ENCODE measurements at places on chromosomes 3 and 15. TPM values are rescaled to one million over a fixed set of nuclear protein-coding genes. Genes with fewer than 3 reads are reported as not detected.

CADPS gene
- total RNA-seq, result not detected

BCL2A1 gene
- total RNA-seq, result not detected

CACNA2D3 gene
- total RNA-seq, result 9.5 TPM

HESX1 gene
- total RNA-seq, result 0.85 TPM

LSMEM2 gene
- total RNA-seq, result not detected

P2RY14 gene
- total RNA-seq, result 5.2 TPM

PLCH1 gene
- 0.33 TPM for total RNA-seq

GMNC gene
- total RNA-seq, result not detected

ITGA11 gene
- total RNA-seq, result 12.0 TPM

CCDC51 gene
- total RNA-seq, result 9.5 TPM

EPHA3 gene
- total RNA-seq, result 0.36 TPM
